Activated CD4-positive, alpha-beta T cell treated with anti-CD3 and anti-CD28 coated beads, Interleukin-2, amount 10 ng/mL, durations not matched to agents 7 days and 5 days (primary cell): ENCODE measurements at places on chromosomes 5 and 9.
A peak's percentile ranks its signal among the peaks of the same experiment; 100 is the strongest.

DNA sequence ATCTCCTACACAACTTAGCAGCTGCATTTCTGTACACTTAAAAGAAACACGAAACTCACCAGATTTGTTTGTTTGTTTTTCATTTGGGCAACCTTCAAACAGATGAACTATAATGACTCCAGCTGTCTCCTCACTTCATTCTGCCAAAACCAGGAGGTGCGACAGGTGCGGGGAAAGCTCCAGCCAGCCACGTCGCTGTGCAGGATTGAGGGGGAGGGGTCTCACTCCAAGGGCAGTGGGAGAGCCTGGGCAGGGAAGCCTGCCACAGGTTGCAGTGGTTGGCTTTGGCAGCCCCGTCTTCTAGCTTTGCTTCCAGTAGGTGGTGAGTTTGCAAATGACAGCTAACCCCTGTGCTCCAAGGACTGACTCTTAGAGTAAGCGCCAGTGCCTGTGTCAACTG lies 215.8 kb downstream of the CEMIP2 start:
- H3K27me3 ChIP-seq = peaks cover 36% of the 10 kb centered on the region
- H3K4me3 ChIP-seq = no peak overlapping the region
- H3K36me3 ChIP-seq = no peaks in the 10 kb centered on the region
- H3K27ac ChIP-seq = no peak overlapping the region
- H3K4me1 ChIP-seq = no peaks in the 10 kb centered on the region
- DNase-seq = no peak

DNA sequence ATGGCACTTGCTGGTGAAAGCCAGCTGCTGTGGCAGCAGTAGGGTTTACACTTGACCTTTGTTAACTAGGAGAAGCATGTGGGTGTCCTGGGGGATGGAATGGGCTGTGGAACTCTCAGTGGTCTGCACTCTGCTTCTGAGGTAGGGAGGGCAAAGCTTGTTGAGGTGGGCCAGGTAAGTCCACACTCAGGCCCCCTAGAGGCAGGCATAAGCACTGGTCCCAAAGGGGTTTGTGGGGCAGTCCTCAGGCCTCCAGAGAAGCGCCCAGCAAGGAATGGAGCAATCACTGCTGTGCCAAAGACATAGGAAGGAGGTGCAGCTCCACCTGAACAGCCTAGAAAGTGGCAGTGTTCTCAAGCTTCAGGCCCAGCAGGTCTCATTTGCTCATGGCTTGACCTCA lies 34.7 kb downstream of the INSL4 start:
- H3K27me3 ChIP-seq = no peaks in the 10 kb centered on the region
- H3K4me1 ChIP-seq = peaks cover 8% of the 10 kb centered on the region
- no peak overlapping the region for H3K4me3 ChIP-seq
- no peak overlapping the region for H3K27ac ChIP-seq
- H3K36me3 ChIP-seq = peaks cover 3% of the 10 kb centered on the region
- DNase-seq = no peak

GRCh38 chr9:121321016-121321503 lies 49.0 kb downstream of the STOM start:
- H3K36me3 ChIP-seq = peaks cover 5% of the 10 kb centered on the region
- no peaks in the 10 kb centered on the region for H3K27me3 ChIP-seq
- peak; percentile 28 for DNase-seq

DNA sequence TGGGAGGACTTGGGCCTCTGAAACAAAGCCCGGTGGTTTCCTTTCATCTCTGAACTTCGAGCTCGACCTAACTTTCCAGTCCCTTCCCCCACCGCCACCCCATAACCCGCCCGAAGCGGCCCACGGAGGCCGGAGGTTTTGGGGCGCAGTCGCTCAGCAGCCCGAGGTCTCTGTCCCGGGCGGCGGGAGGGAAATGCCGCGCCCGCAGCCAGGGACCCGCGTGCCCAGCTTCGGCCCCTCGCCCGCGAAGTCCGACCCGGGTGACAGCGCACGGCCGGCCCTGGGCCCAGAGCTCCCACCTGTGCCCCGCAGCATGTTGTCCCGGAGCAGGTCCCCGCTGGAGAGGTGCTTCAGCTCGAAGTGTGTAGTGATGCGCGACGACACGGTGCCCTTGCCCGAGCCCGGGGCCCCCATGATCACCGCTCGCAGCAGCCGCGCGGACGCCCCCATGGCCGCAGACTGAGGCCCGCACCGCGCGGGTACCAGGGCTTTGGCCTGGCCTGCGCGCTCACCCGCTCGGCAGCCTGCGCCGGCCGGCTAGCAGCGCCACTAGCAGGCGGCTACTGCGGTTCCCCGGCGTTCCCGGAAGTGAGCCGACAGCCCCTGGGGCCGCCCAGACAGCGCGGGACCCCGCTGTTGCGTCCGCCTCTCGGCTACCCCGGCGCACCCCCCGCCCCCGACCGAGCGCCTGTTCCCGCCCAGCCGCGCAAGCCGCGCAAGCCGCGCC lies at the start of gene AK3:
Gene AK3, minus strand, starts transcription at position 565 of the 727 bp plus-strand sequence. Its CDS starts 115 bp downstream, at position 450.
- peaks cover 8% of the 10 kb centered on the region for H3K36me3 ChIP-seq
- peak; percentile 88 for DNase-seq
- H3K4me1 ChIP-seq = peaks cover 38% of the 10 kb centered on the region

- no peaks in the 10 kb centered on the region for H3K36me3 ChIP-seq
- H3K4me1 ChIP-seq = no peaks in the 10 kb centered on the region
- no peak for DNase-seq
Observed at GRCh38 chr5:123303802-123304201, 119.4 kb downstream of the CEP120 start.

- H3K27me3 ChIP-seq = no peaks in the 10 kb centered on the region
- no peak for DNase-seq
Observed at GRCh38 chr5:109256486-109256885, 153.3 kb downstream of the PJA2 start.

DNA sequence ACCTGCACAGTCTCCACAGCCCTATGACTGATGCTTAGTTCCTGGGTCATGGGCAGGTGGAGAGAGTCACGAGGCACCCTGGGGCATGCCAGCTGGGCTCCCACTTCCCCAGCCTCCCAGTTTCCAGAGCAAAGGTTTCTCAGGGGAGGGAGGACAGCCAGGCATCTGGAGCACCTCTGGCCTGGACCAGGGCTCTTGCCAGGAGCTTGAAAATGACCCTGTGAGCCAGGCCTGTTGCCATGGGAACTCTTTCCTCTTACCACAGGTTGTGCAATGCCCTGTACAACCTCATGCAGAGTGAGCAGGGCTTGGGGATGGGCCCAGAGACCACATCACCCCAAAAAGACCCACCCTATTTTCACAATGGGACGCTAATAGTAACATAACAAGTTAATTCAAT lies 113.1 kb downstream of the PSD2 start:
- H3K27me3 ChIP-seq = peaks cover under 1% of the 10 kb centered on the region
- no peaks in the 10 kb centered on the region for H3K4me1 ChIP-seq
- H3K27ac ChIP-seq = no peak overlapping the region
- no peak overlapping the region for H3K4me3 ChIP-seq
- H3K36me3 ChIP-seq = no peaks in the 10 kb centered on the region

GRCh38 chr5:147752666-147753290 lies 29.8 kb downstream of the JAKMIP2 start:
- H3K4me3 ChIP-seq = no peak overlapping the region
- H3K36me3 ChIP-seq = no peaks in the 10 kb centered on the region
- DNase-seq = no peak
- H3K27ac ChIP-seq = no peak overlapping the region

- no peaks in the 10 kb centered on the region for H3K27me3 ChIP-seq
- DNase-seq = no peak
Observed at GRCh38 chr5:17400724-17401469, 97.1 kb upstream of the TAF11L2 start.

DNA sequence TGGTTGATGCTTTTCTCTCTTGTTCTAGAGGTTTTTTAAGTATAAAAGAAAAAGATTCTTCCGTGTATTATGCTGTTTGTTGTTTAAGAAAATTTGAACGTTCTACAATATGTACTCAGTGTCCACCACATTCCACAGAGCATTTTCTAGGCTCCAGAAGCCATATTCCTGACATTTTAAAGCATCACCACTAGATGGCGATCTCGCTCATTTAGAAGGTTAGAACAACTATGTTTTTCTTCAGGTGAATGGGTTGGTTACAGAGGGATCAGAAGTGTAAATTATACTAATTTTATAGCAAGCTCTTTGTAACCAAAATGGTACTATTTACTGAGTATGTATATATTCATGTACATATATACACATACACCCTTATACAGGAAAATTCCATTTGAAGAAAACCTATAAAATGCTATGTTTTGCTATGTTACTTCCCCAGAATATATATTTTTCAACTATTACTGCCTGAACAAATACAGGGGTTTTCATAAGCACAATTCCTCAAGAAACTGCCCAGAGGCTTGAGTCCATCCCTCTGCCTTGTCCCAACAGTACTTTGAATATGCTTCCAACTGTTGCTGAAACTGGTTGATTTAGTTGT lies 284.3 kb downstream of the CCDC171 start:
- H3K27ac ChIP-seq = no peak overlapping the region
- no peaks in the 10 kb centered on the region for H3K4me1 ChIP-seq
- no peaks in the 10 kb centered on the region for H3K27me3 ChIP-seq
